ENCODE measurements at places on chromosomes 5 and 9.

DNA sequence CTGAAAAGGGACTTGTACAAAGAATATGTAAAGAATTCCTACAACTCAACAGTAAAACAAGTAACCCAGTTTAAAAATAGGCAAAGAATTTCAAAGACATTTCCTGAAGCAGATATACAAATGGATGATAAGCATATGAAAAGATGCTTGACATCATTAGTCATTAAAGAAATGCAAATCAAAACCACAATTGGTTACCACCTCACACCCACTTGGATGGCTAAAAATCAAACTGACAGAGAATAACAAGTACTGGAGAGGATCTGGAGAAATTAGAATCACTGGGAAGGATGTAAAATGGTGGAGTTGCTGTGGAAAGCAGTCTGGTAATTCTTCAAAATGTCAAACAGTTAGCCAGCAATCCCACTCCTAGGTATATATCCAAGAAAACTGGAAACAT lies 12.5 kb upstream of the FOXE1 start:
- no peak for DNase-seq

DNA sequence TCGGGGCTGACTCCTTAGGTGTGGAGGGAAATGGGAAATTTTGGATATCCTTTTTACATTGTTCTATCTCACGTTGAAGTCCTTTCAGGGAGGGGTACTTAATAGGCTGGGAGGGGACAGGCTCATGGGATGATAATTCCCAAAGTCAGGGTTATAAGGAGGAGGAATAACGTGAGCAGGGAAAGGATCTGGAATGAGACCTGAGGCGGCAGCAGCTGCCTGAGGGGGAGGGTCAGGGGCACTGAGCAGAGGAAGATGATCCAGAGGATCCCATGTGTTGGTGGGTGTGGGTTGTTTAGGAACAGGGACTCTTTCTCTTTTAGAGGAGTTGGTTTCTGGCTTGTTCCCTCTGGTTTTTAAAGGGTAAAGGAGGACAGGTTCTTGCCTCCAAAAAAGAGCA lies 18.7 kb downstream of the IFT74 start:
- no peak for DNase-seq

GRCh38 chr9:99319048-99319447 lies 97.0 kb downstream of the SEC61B start:
- no peak for DNase-seq

GRCh38 chr9:99085949-99086948 lies 18.7 kb upstream of the TGFBR1 start:
- DNase-seq, result no peak

- DNase-seq, result no peak
Observed at GRCh38 chr9:124652615-124653393, 118.3 kb downstream of the NR6A1 start.

GRCh38 chr5:76494201-76494600 lies 91.1 kb downstream of the IQGAP2 start:
- no peak for DNase-seq

GRCh38 chr9:9750719-9751118 lies 862.1 kb downstream of the PTPRD start:
- DNase-seq, result no peak

GRCh38 chr5:159133041-159133741 lies 33.5 kb upstream of the EBF1 start:
- DNase-seq, result no peak

GRCh38 chr9:121354141-121354540 lies 15.9 kb downstream of the STOM start:
- no peak for DNase-seq

- DNase-seq, result no peak
Observed at GRCh38 chr9:17063535-17064135, 71.2 kb upstream of the CNTLN start.

DNA sequence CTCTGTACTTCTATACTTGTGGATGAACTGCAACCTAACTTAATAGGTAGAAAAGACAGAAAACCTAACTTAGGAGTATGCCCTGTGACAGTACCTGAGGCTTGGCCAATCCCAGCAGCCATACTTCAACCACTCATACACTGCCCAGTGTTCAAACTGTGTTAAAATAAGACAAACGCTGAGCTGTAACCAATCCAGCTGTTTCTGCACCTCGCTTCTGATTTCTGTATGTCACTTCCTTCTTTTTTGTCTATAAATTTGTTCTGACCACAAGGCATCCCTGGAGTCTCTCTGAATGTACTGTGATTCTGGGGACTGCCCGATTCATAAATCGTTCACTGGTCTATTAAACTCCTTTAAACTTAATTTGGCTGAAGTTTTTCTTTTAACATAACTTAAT lies 41.4 kb downstream of the AUH start:
- DNase-seq, result no peak

DNA sequence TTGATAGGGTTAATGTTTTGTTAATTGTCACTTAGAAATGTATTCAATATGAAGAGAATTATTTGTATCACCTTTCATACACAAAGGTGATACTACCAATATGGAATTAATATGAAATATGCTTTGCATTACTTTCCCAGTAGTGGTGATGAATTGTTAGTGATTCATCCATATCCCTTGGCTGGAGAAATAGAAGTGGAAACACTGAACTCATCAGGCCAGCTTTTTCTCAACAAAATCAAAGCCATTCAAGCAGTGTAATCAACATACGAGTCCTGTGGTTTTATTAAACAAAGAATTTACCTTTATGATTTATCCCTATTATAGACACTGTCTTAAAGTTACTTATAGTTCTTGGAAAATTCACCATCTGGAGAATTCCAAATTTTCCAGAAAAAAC lies 264.0 kb upstream of the MEF2C start:
- no peak for DNase-seq

- no peak for DNase-seq
Observed at GRCh38 chr5:76867827-76868693, 18.2 kb downstream of the S100Z start.

DNA sequence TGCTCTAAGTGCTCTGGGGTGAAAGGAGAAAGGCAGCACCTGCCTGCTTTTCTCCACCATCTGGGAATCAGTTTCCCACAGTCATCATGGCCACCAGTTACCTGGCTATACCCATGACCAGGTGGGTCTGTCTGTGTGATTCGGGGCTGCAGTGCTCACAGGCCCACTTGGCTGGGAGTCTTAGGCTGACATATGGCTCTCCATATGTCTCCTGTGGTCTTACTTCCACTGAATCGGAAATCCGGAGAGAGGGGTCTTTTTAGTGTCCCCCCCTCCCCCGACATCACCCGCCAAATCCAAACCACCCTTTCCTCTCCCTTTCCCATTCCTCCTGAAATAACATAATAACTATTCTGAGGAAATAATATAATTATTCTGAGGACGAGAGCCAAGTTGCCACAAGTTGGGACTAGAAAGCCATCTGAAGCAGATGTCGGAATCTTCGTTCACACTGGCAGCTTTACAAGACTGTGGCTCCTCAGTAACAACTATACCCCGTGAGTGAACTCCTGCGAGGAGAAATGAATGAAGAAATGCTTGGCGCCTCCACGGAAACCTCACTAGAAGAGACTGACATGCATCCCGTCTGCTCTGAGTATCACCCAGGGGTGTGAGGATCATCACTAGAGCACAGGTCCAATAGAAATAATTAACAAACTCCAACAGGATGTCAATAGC lies 143.4 kb downstream of the MYO10 start:
- DNase-seq, result no peak

DNA sequence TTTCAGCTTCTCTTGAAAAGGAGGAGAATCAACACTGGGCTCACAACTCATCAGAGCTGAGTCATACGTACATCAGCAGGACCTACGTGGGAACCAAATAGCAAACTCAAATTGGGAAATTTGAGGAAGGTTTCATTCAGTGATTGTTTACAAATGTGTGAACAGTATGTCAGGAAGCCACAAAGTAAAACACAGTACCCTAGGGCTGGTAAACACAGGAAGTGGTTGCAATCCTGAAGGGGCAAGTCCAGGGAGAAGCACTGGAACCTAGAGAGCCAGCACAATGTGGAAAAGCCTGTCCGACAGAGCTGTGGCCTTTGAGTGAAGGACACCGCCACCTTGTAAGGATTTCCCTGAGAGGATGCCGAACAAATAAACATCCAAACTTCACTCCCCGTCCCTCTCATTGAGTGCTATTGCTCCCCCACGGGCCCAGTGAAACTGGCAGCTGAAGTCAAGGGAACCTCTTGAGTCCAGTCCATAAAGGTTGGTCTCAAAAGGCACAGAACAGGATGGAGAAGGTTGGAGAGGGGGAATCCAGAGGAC lies 26.7 kb upstream of the RICTOR start:
- DNase-seq, result no peak

DNA sequence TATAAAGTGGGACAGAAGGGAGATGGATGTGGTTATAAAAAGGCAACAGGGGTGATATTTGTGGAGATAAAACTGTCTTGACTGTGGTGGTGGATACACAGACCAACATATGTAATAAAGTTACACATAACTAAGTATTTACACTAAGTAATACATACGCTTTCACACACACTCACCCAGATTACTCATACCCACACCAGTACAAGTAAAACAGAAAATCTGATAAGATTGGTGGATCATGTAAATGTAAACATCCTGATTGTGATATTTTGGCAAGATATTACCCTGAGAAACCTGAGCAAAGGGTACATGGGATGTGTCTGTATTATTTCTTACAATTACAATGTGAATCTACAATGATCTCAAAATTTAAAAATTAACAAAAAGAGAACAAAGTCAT lies 53.3 kb upstream of the SLIT3 start:
- no peak for DNase-seq

GRCh38 chr5:151141535-151141934 lies 16.0 kb downstream of the ANXA6 start:
- no peak for DNase-seq

DNA sequence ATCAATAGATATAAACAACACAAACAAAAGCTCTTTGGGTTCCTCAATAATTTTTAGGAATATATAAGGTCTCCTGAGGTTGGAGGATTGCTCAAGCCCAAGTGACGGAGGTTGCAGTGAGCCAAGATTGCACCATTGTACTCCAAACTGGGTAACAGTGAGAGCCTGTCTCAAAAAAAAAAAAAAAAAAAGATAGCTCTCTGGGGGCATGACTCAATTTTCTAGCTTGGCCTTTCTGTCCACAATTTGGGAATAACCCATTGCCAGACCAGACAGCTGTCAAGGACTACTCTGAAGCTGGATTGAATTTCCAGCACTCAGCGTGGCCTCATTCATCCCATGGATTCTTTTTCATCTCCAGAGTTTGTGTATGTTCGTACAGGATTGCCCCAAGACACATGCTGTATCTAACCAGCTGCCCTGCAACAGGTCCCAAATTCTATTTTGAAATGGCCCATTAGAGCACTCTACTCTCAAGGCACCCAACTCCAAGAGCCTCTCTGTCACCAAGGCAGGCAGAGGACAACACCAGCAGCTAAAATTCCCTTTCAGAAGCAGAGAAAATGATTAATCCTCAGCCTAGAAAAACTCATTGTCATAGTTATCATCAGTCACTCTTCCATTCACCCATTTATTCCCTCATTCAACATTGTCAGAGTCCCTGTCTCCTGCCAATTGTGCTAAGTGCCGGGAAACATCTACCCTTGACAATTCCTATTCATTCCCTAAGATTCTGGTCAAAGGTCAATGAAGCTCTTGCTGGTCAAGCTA lies 8.7 kb downstream of the FAM193B start:
- DNase-seq, result peak; percentile 62

- no peak for DNase-seq
Observed at GRCh38 chr5:124111886-124112285, 599.9 kb downstream of the CSNK1G3 start.

DNA sequence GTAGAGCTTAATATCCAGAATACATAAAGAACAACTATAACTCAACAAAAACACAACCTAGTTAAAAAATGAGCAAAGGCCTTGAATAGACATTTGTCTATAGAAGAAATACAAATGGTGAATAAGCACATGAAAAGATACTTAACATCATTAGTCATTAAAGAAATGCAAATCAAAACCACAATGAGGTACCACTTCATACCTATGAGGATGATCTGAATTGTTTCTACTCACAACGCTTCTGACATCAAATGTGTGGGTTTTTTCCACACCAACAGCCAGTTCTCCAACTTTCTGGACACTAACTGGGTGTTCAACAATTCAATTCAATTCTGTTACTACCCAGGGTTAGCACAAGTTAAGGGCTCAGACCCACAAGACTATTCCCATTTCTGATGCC lies 22.0 kb downstream of the SREK1IP1 start:
- no peak for DNase-seq

DNA sequence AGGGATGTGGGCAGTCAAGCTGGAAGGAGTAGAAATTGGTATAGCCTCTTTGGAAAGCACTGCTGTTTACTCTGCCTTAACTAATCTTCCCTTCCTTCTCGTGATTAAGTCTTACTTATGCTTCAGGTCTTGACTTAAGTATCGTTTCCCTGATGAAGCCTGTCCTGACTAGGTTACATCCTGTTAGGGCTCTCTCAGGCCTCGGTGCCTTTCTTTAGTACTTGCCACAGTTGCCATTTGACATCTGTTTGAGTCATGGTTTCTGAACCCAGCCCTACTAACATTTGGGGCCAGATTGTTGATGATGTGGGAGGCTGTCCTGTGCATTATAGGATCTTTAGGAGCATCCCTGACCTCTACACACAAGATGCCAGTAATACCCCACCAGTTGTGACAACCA lies 94.4 kb downstream of the GAPVD1 start:
- DNase-seq, result no peak

GRCh38 chr9:78848061-78848460 lies 551.1 kb downstream of the PSAT1 start:
- DNase-seq, result no peak

GRCh38 chr5:113276001-113276400 lies 158.8 kb downstream of the TSSK1B start:
- no peak for DNase-seq

GRCh38 chr9:85163825-85164224 lies 494.3 kb downstream of the NTRK2 start:
- no peak for DNase-seq

- DNase-seq, result no peak
Observed at GRCh38 chr5:107666051-107666655, 4.6 kb downstream of the EFNA5 start.

DNA sequence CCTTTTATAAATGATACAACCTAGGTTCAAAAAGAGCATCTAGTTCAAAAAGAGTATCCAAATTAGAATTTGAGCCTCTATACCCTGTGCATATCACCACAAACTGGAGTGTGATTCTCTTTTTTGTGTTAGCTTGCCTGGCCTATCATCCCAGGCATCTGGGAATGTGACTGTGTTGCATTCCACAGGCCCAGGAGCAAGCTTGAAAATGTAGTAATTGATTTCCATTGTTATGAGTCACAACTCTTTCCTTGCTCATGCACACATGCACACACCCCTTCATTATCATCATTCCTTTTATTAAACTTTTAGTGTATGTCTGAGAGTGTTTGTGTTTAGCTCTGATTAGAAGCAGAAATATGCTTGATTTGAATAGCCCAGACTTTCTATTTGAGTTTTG lies 75.2 kb downstream of the FCHO2 start:
- no peak for DNase-seq

Measured in lower lobe of right lung (tissue), 2 donors.